Stimulated activated CD8-positive, alpha-beta memory T cell treated with anti-CD3 and anti-CD28 coated beads, Interleukin-7, amount 100 ng/mL, for 4 hours (primary cell): ENCODE measurements at places on chromosomes 1 and 21.

GRCh38 chr1:147384804-147385203, 142.3 kb downstream of the CHD1L start:
- DNase-seq: no peak

DNA sequence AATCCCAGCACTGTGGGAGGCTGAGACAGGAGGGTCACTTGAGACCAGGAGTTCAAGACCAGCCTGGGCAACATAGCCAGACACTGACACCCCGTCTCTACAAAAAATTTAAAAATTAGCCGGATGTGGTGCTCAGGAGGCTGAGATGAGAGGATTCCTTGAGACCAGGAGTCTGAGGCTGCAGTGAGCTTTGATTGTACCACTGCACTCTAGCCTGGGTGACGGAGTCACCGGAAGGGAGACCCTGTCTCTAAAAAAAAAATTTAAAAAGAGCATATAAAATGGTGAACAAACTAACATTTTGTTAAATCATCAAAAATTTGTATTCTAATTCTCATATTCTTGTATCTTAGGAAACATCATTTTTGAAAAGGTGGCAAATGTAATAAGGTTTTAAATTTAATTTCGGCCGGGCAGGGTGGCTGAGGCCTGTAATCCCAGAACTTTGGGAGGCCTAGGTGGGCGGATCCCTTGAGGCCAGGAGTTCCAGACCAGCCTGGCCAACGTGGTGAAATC, 27.1 kb downstream of the MAB21L3 start:
- DNase-seq: no peak

DNA sequence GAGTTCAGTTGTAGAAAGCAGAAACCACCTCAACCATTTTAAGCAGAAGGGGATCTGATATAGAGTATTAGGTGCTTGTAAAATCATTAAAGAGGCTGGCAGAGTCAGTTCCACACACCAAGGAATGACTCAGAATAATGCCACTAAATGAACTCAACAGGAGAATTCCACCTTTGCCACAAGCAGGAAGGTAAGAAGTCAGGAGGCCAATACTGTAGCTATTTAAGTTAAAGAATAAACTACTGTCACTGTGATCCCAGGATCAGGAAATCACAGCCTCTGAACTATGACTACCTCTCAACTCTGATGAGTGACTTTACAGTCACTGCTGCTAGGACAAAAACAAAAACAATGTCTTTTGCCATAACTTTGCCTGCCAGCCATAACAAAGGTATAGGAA, 52.5 kb upstream of the PRMT6 start:
- no peak for DNase-seq

DNA sequence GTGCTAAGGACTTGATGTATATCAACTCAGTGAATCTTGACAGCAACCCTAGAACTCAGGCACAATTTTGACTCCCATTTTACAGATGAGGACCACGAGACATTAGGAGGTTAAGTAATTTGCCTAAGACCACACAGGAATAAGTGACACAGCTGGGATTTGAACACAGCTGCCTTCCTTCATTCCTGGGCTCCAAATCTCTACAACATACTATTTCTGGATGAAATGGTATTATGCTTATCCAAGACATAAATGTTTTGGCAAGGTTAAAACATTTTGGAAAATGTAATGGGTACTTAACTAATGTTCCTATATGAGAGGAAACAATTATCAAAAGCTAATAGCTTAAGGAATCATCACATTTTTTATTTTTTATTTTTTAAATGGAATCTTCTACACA, 4.8 kb downstream of the CLDN8 start:
- no peak for DNase-seq

DNA sequence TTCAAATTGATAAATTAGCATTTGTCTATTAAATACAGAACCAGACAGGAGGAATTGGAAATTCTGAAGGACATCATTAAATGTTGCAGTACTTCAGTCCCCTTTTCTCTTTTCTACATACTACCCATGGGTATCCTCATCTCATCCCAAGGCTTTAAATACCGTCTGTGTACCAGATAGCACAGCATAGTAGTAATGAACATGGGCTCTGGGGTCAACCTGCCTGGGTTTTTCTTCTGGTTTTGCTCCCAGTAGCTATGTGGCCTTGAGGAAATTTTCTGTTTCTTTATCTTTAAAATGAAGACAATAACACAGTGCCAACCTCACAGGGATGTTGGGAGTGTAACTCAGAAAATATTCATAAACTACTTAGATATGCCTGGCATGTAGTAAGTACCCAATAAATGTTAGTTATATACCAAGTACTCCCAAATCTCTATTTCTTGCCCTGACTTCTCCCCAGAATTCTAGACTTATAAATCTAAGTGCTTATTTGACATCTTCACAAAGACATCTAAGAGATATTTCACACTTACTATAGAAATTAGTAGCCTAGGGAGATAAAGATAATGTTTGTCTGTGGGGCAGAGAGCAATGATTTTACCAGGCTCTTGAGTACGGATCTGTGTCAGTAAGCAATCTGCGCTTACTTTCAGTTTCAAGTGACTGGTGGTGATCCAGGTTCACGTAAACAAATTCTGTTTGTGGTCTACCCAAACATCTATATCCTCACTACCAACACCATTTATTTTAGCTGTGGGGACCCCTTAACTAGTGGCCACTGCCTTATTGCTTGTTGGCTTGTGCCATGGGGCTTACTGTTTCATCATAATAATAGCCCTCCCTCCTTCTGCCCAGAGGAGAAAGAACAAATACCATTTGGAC, 37.3 kb downstream of the VANGL2 start:
- DNase-seq: no peak

DNA sequence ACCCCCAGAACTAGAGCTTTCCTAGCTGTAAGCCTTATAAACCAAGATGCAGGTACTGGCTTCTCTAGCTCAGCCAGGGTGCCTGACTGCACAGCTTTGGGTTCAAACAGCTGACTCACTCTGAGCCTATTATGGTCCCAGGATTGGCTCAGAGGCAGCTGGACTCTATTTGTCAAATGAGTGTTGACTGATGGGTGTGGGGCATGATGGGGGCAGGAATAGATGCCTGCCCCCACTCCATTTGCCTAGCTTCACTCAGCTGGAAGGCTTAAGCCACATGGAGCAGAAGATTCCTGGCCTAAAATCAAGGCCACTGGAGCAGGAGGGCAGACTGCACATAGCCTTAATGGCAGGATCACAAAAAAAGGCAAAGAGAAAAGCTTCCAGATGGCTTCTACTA, 90.5 kb downstream of the PIK3R3 start:
- DNase-seq: no peak

- DNase-seq: no peak
These were observed 129.1 kb upstream of the NGF start for GRCh38 chr1:115467196-115467595.

DNA sequence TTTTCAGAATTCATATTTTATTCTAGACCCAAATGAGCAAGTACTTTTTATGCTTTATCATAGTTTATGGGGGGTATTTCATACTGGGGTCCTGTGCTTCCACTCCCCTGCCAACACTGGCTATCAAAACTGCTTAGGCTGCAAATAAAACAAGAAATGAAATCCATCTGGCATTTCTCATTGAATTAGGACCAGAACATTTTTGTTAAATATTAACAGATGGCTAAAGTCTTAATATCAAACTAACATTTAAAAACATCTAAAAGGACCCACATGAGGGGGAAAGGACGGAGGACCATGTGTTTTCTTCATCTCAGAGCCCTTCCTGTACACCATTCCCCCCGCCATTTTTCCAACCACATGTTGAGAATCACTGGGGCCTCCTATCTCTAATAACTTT, 167.5 kb upstream of the C1orf105 start:
- no peak for DNase-seq

GRCh38 chr1:43340559-43340958, 2.9 kb downstream of the MPL start:
- DNase-seq: no peak

- no peak for DNase-seq
These were observed 25.2 kb downstream of the EXOC8 start for GRCh38 chr1:231312432-231312788.

GRCh38 chr1:156590326-156591180, 1.0 kb upstream of the NAXE start:
- no peak for DNase-seq

DNA sequence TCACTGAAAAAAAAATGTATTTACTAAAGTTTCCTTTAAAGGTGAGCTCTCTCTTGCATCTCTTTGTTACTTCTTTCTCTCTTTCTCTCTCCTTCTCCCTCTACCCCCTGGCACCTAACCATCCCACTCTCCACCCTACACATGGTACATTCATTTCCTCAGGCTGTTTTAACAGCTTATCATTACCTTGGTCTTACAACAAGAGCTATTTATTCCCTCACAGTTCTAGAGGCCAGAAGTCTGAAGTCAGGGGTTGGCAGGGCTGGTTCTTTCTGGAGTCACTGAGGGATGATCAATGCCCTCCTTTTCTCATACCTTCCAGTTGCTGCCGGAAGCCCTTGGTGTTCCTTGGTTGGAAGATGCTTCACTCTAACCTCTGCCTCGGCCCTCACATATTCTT, 91.1 kb upstream of the DSCAM start:
- no peak for DNase-seq

GRCh38 chr1:19333587-19334354, 21.6 kb downstream of the SLC66A1 start:
- DNase-seq: no peak

DNA sequence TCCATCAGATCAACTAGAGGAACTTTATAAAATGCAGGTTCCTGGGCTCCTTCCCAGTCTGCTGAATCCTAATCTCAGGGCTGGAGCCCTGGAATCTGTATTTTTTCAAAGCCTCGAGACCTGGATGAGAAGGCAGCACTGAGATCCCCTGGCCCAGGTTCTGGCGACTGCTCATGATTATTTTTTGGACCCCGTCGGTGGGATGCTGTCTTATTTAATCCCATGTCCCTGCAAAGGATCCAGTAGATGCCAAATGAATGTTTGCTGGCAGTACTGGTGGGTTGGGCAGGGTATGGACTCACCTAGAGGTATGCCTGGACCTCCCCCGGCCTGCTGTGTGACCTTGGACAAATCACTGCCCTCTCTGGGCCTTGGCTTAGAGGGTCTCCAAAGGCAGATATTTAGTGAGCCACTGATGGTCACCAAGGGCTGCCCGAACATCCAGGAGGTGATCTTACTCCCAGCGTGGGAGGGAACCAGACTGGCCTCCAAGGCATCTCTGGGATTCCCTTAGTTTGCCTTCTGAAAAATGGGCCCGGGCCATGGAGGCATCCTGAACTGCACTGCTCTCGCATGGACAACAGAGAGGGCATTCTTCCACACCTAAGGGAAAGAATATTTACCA, 91.6 kb upstream of the RUNX3 start:
- no peak for DNase-seq

DNA sequence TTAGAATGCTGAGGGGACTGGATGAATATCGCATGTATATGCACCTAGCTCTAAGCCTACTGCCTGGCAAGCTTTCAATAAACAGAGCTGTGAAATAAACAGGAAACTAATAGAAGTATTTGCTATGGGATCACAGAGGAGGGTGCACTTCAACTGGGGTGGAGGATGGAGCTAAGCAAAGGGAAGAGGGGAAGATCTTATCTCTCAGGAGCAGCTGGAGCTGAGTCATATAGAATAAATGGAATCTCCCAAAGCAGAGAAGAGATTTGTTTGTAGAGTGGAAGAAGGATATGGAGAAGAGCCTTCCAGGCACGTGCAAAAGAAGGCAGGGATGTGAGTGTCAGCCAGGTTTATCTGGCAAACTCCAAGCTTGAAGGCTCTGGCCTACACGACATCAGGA, 17.0 kb upstream of the KCNA10 start:
- DNase-seq: no peak

- DNase-seq: no peak
These were observed 142.3 kb downstream of the PBX1 start for GRCh38 chr1:164701189-164701761.

DNA sequence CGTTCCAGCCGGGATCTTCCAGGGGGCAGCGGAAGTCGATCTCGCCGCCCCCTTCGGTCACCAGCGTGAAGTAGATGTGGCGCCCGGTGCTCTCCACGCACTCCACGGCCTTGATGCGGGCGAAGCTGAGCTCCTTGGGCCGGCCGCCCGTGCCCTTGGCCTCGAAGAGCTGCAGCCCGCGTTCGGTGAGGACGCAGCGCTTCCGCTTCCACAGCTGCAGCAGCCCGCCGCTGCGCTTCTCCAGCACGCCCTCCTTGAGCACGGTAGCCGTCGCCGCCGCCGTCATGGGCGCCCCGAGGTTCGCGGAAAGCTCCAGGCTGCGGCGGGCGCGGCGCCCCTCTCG, 516 bp downstream of the PHLDA3 start:
- no peak for DNase-seq

DNA sequence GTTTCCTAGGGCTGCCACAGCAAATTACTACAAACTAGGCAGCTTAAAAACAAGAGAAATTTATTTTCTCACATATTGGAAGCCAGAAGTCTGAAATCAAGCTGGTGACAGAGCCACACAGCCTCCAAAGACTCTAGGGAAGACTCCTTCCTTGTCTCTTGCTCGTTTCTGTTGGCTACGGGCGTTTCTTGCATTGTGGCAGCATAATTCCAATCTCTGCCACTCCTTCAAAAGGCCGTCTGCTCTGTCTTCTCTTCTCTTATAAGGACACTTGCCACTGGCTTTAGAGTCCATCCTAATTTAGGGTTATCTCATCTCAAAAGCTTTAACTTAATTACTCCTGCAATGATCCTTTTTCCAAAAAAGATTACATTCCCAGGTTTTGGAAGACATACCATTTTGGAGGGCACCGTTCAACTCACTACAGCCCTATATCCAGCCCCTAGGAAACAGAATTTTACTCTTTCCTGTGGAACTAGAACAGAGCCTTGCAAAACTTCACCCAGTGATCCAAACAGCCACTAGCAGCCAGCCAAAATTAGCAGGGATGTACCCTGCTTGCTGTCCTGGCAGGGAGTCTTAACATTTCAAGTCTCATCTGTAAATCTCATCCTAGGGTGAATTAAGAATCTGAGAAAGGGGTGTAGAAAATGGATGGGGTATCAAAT, 9.2 kb downstream of the STYXL2 start:
- no peak for DNase-seq

- DNase-seq: peak; percentile 88
These were observed at the start of gene FBXO42 for GRCh38 chr1:16351994-16352841. Gene FBXO42, minus strand, starts transcription at chr1:16352480. Its CDS starts 37,062 bp downstream, at chr1:16315418.

DNA sequence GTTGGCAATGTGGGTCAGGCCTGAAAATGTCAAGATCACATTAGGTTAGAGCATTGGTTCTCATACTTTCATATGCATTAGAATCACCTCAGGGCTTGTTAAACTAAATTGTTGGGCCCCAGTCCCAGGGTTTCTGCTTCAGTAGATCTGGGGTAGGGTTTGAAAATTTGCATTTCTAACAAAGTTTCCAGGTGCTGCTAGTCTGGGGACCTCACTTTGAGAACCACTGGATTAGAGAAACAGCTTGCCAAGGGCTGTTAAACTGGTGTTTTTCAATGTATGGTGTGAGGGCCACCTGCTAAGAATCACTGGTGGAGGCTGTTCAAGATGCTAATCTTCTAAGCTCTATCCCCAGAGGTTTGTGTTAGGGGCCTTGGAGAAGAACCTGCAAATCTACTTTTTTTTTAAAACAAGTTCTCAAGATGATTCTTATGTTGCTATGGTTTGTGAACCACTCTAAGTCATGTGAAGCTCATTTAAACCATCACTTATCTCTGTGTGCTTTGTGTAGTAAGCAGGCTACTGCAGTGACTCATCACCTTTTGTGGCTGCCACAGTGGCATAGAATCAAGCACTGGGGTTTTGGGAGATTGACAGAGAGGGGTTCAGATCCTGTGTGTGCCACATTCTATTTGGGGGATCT, 152.2 kb downstream of the S1PR1 start:
- no peak for DNase-seq

- no peak for DNase-seq
These were observed 9.6 kb downstream of the RAB42 start for GRCh38 chr1:28601696-28602095.
